ENCODE measurements at places on chromosomes 16 and 17.

DNA sequence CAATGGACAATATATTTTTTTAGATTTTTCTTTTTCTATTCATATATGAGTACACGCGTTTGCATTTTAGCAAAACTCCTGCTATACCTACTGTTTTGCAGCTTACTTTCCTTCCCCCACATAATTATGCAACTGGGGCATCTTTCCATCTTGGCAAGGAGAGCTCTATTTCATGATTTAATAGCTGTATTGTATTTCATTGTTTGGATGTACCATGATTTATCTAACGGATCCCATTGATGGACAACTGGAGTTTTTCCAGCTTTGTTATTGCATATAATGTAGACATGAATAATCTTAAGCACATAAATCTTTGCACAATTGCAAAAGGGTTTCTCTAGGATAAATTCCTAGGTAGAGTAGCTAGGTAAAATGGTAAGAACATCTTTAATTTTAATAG lies 133.9 kb downstream of the PITPNC1 start:
- DNase-seq: no peak

DNA sequence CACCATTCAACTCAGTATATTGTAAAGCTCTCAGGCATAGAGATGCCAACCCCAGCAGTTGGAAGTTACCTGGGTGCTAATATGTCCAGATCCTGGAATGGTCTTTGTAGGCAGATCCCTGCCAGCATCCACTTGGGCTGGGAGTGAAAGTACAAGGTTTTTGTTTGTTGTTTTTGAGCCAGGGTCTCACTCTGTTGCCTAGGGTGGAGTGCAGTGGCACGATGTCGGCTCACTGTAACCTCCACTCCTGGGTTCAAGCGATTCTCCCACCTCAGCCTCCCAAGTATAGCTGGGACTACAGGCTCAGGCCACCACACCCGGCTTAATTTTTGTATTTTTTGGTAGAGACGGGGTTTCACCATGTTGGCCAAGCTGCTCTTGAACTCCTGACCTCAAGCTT lies 177.6 kb downstream of the IRF8 start:
- DNase-seq: no peak

GRCh38 chr17:31882571-31882970 lies 18.9 kb downstream of the UTP6 start:
- no peak for DNase-seq

DNA sequence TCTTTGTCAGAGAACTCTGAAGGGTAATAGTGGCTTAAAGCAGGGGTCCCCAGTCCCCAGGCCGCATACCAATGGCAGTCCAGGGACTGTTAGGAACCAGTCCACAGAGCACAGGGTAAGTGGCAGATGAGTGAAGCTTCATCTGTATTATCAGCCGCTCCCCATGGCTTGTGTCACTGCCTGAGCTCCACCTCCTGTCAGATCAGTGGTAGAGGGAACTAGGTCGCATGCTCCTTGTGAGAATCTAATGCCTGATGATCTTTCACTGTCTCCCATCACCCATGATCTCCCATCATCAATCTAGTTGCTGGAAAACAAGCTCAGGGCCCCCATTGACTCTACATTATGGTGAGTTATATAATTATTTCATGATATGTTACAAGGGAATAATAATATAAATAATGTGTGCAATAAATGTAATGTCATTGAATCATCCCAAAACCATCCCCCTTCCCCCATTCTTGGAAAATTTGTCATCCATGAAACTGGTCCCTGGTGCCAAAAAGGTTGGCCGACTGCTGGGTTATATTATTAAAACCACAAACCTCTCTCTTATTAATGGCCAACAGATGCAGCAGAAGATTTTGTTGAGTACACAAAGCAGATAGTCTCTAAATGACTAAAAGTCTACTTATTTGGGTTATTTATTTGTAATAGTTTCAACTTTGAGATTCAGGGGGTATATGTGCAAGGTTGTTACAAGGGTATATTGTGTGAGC lies 782.7 kb downstream of the CDH11 start:
- no peak for DNase-seq

GRCh38 chr17:47993964-47994363 lies 23.1 kb downstream of the CDK5RAP3 start:
- DNase-seq: no peak

- DNase-seq: peak; percentile 23
Observed at GRCh38 chr17:27991462-27991993, 50.9 kb upstream of the NLK start.

GRCh38 chr16:74558873-74559272 lies 48.0 kb downstream of the GLG1 start:
- no peak for DNase-seq

DNA sequence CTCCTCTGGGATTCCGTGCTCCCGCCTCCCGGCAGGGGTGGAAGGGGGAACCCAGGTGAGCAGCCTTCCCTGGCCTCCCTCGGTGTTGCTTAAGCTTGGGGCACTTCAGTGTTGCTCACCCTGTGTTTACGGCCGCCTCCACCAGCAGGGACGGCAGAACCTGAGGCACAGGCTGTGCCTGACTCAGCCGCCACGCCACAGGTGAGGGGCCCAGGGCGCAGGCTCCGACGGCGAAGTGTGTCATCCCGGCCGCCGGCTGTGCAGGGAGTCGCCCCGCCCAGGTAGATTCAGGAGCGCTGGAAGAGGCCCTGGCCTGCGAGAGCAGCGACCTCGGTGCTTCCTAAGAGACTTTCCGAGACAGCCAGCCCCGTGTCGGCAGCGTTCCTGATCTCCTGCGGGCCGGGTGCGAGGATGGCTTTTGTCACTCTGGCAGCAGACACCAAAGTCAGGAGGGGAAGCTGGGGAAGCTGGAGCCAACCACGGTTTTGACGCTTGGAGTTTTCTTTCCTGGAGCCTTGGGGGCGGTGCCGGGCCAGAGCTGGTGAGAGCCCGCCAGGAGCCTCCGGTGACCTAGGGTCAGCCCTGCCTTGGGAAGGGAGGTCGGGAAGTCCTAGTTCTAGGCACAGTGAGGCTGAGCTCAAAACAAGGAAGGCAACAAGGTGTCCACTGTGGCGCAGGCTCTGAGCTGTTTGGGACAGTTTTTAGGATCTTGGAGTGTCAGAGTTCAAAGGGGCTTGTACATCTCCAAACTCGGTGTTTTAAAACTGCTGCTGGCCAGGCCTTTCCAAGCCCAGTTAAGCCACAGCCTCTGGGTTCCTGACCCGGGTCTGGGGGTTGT lies 2.1 kb downstream of the GSE1 start:
- no peak for DNase-seq

- DNase-seq: peak; percentile 99
Observed at GRCh38 chr17:66275651-66276050, 26.8 kb upstream of the PRKCA start.

- DNase-seq: no peak
Observed at GRCh38 chr17:77863814-77864161, 94.7 kb upstream of the TNRC6C start.

DNA sequence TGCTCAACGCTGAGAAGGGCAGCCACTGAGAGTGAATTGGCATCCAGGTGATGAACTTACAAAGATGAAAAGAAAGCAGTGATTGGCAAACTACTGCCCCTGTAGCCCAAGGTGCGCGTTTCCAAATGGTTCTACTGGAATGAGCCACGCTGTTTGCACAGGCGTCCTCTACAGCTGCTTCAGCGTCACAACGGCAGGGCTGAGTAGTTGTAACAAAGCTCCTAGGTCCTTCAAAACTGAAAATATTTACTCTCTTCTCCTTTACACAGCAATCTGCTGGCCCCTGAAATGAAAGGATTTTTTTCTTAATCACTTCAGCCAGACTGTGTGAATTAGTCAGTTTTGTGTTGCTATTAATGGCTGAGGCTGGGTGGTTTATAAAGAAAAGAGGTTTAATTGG lies 107.2 kb upstream of the FOXF1 start:
- DNase-seq: no peak
